ENCODE measurements at places on chromosomes 7 and 10. TPM values are rescaled to one million over a fixed set of nuclear protein-coding genes. Genes with fewer than 3 reads are reported as not detected.

GRCh38 chr10:131266936-131267813 is 44.3 kb downstream of the TCERG1L start:
- H3K36me3 ChIP-seq: no peaks in the 10 kb centered on the region
- no peak overlapping the region for H3K4me3 ChIP-seq
- H3K27ac ChIP-seq: no peak overlapping the region
- no peaks in the 10 kb centered on the region for H3K4me1 ChIP-seq
- no peak for DNase-seq

GRCh38 chr10:123633106-123633505 is 33.0 kb upstream of the GPR26 start:
- H3K27me3 ChIP-seq: no peaks in the 10 kb centered on the region
- DNase-seq: peak; percentile 15

DNA sequence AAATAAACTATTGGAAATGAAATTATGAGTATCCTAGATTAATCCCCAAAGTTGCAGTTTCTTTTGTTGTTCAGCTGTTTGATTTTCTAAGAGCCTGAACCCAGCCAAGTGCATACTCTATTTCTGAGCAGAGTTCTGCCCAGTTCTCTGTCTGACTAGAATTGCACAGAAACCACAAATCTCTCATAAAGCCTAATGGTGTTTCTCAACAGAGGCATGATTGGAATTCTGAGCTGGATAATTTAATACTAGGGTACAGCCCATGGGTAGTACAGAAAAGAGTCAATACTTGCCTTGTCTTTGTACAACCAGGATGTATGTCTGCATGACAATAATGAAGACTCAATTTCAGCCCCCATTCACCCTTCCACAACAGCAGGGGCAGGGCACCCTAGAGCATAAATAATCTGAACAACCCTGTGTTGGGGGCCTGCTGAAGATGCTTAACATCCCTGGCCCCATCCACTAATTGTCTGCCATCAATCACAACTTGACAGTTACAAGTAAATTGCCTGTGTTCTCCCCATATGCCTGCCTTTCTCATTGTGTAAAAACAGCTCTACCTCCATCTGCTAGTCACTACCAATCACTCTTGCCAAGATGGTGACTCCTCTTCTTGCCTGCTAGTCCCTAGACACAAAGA is 114.4 kb downstream of the NPSR1 start:
- no peak overlapping the region for H3K4me3 ChIP-seq
- H3K4me1 ChIP-seq: no peaks in the 10 kb centered on the region
- peaks cover 8% of the 10 kb centered on the region for H3K27me3 ChIP-seq
- no peak for DNase-seq
- H3K27ac ChIP-seq: no peak overlapping the region

DNA sequence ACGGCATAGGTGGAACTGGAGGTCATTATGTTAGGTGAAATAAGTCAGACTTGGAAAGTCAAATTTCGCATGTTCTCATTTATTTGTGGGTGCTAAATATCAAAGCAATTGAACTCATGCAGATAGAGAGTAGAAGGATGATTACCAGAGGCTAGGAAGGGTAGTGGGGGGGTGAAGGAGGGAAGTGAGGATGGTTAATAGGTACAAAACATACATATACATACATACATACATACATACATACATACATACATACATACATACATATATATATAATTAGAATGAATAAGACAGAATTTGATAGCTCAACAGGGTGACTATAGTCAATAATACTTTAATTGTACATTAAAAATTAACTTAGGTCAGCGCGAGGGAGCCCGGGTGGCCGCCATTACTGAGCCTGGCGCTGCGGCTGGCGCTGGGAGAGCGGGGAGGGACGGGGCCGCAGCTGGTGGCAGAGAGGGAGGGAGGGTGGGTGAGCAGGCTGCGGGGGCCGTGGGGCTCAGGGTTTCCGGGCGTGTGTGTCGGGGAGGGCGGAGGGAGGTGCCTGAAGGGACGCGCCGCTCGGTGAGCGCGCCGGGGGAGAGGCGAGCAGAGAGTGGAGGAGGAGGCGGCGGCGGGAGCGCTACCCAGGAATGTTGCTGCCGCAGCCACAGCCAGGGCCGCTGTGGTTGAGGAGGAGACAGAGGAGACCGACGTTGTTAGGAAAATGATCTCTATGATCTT is 85.8 kb upstream of the EGFR start:
- no peaks in the 10 kb centered on the region for H3K36me3 ChIP-seq
- H3K4me1 ChIP-seq: peaks cover 9% of the 10 kb centered on the region
- peak overlapping the region; percentile 62 for H3K4me3 ChIP-seq
- peak; percentile 73 for DNase-seq
- H3K27ac ChIP-seq: no peak overlapping the region

- H3K36me3 ChIP-seq: no peaks in the 10 kb centered on the region
- H3K4me1 ChIP-seq: no peaks in the 10 kb centered on the region
- no peak overlapping the region for H3K4me3 ChIP-seq
- H3K27ac ChIP-seq: no peak overlapping the region
Measured at GRCh38 chr10:31272841-31273240, 46.2 kb upstream of the ZEB1 start.

GRCh38 chr7:38796626-38797501 is 112.1 kb downstream of the VPS41 start:
- no peaks in the 10 kb centered on the region for H3K36me3 ChIP-seq
- DNase-seq: peak; percentile 77
- H3K4me1 ChIP-seq: no peaks in the 10 kb centered on the region
- no peaks in the 10 kb centered on the region for H3K27me3 ChIP-seq

DNA sequence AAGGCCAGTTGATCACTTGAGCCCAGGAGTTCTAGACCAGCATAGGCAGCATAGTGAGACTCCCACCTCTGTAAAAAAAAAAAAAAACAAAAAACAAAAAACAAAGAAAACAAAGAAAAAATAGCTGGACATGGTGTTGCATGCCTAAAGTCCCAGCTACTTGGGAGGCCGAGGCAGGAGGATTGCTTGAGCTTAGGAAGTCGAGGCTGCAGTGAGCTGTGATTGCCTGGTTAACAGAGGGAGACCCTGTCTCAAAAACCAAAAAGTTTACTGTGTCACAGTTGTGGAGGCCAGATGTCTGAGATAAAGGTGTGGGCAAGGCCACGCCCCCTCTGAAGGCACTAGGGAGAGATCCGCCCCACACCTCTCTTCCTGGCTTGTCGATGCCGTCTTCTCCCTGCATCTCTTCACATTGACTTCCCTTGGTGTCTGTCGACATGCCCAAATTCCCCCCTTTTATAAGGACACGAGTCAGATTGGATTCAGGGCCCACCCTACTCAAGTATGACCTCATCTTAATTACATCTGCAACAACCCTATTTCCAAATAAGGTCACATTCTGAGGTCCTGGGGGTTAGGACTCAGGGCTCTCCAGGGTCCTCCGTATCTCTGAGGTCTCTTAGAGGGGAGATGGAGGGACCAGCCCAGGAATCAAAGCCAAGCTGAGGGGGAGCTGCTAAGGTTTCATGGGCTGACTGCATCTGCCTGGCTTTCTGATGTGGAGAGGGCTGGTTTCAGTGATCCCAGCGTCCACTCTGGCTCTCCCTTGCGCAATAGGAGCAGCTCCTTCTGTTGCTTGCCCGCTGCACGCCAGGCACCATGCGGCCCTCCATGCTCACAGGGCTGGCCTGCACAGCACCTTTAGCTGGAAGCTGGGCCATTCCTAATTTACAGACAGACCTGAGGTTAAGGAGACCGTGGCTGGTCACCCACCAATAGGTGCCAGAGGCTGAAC is 23.1 kb downstream of the AGAP3 start:
- no peak overlapping the region for H3K4me3 ChIP-seq
- H3K36me3 ChIP-seq: no peaks in the 10 kb centered on the region
- no peak for DNase-seq
- no peak overlapping the region for H3K27ac ChIP-seq
- H3K4me1 ChIP-seq: peaks cover 16% of the 10 kb centered on the region

DNA sequence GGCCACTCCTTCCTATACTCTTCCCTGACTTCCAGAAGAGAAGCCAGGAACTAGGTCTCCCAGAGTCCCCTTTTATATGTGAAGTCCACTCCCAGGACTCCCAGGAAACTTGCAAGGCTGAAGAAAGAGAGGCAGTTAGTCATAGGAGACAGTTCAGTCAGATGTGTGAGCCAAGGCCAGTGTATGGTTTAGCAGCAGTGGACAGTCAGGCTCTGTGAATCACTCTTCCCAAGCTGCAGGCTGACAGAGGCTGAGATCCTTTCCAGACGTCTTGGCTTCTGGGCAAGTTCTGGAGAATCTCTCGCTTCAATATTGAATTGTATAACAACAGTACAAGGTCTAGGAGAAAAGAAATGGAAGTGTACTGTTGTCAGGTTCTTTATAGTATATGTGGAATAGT is 26.9 kb downstream of the BLVRA start:
- peak overlapping the region; percentile 13 for H3K27ac ChIP-seq
- H3K27me3 ChIP-seq: no peaks in the 10 kb centered on the region
- H3K4me1 ChIP-seq: peaks cover 12% of the 10 kb centered on the region
- H3K36me3 ChIP-seq: no peaks in the 10 kb centered on the region

DNA sequence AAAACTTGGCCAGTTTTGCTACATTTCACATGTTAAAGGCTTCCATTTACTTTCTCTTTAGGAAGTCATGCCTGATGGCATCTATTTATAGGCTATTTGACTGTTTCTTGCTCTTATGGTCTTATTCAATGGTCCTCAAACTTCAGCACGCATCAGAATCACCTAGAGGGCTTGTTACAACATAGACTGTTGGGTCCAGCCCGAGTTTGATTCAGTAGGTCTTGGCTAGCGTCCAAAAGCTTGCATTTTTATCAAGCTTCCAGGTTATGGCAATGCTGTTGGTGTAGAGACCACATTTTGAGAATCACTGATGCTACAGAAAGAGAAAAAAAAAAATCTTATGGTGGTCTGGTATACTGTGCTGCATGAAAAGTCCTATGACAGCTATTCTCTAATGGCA is 51.9 kb downstream of the MTPN start:
- H3K4me3 ChIP-seq: no peak overlapping the region
- H3K27ac ChIP-seq: 0 out of 2 replicates have a peak overlapping the region, but pooled peaks have one; percentile 64
- no peaks in the 10 kb centered on the region for H3K27me3 ChIP-seq
- no peak for DNase-seq
- peaks cover 20% of the 10 kb centered on the region for H3K4me1 ChIP-seq

GLI3 gene
- total RNA-seq: 9.6 TPM

IL15RA gene
- 5.9 TPM for total RNA-seq

LBX1 gene
- total RNA-seq: not detected

ASZ1 gene
- not detected for total RNA-seq

PTPN12 gene
- 26.2 TPM for total RNA-seq

All from PC-3 (cell line).